ENCODE measurements at places on chromosomes 16 and 17. TPM values are rescaled to one million over a fixed set of nuclear protein-coding genes. Genes with fewer than 3 reads are reported as not detected.
A peak's percentile ranks its signal among the peaks of the same experiment; 100 is the strongest.

DNA sequence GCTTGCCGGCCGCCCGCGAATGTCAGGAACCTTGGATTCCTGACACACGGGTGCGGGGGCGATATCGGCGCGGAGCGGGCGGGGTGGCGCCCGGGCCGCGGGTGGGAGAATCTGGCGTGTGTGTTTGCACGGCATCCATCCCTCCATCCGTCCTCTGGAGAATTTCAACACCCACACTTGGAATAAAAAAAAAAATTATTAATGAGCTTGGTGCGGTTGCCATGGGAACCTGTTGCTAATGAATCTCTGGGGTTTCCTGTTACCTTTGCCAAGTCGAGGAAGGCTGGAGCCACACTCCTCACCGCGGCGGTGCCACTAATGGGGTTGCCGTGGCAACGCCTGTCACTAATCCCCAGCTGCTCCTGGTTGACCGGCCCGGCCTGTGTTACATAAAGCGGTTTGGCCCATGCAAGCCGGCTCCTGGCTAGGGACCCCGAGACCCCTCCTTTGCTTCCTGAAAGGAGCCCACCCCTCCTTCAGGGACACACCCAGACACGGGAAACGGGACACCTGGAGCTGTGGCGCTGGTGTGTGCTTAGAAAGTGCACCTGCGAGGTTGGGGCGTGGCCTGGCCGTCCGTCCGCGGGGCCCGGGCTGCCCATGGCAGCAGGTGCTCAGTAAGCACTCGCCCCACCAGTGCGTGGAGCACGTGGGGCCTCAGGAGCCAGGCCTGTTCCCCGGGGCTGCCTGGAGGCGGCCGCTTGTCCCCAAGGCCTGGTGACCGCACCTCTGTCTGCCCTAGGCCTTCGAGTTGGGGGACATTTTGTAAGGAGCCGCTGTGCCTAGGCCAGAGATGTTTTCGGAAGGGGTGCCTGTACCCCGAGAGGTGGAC, 14.6 kb downstream of the CACNA1H start:
- no peaks in the 10 kb centered on the region for H3K4me1 ChIP-seq
- H3K27ac ChIP-seq, result no peak overlapping the region
- no peak for DNase-seq
- no peak overlapping the region for H3K4me3 ChIP-seq
- peaks cover 15% of the 10 kb centered on the region for H3K27me3 ChIP-seq
- H3K36me3 ChIP-seq, result no peaks in the 10 kb centered on the region

GRCh38 chr17:49556223-49556943, 19.3 kb upstream of the NXPH3 start:
- H3K27me3 ChIP-seq, result peaks cover 3% of the 10 kb centered on the region
- no peaks in the 10 kb centered on the region for H3K4me1 ChIP-seq
- H3K4me3 ChIP-seq, result no peak overlapping the region
- no peaks in the 10 kb centered on the region for H3K36me3 ChIP-seq

DNA sequence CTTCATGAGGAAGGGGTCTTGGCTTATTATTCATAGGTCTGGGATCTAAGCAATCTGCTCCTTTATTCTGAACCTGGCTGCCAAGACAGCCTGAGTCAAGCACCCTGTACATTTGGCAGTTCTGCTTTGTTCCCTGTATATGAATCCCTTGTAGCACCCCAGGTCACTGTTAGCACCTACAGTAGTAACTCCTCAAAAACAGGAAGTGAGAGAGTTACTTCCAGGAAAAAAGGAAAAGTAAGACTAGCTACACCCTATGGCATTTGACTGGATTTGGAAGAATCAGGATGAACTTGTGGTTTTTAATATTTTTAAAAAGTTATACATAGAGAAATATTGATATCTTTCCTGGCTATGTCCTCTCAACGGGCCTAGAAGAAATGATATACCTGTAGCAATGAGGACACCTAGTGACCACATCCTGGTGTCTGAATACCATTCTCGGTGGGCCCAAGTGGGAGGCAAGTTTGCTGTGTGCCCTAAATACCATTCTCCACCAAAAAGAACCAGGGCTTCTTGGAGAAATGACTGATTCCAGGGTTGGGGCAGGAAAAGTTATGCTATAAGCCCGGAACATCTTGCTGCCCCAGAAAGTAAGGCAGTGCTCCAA, 9.9 kb downstream of the ANKRD40 start:
- H3K4me1 ChIP-seq, result peaks cover 75% of the 10 kb centered on the region
- peak overlapping the region; percentile 50 for H3K27ac ChIP-seq
- DNase-seq, result no peak
- H3K27me3 ChIP-seq, result no peaks in the 10 kb centered on the region

DNA sequence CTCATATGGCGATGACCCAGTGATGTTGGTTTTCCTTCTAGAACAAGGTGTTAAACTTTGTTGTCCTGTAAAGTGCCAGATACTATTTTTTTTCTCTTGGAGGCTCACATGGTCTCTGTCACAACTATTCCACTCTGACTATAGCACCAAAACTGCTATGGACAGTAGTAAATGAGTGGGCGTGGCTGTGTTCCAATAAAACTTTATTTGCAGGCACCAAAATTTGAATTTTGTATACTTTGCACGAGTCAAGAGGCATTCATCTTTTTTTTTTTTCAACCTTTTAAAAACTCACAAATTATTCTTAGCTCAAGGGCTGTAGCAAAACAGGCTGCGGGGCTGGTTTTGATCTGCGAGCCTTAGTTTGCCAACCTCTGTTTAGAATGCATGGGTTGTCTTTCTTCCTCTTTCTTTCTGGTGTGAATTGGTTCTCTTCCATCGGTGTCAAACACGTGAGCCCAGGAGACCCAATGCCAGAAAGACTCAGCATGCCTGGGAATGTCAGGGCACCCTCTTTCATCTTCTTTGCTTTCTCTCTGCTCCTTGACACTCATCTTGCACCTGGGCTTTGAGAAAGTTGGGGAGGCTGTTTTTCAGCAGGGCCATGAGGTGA, 2.1 kb downstream of the SYT17 start:
- no peaks in the 10 kb centered on the region for H3K4me1 ChIP-seq
- H3K27ac ChIP-seq, result no peak overlapping the region
- H3K36me3 ChIP-seq, result no peaks in the 10 kb centered on the region
- peaks cover 33% of the 10 kb centered on the region for H3K27me3 ChIP-seq

- H3K27me3 ChIP-seq, result no peaks in the 10 kb centered on the region
- H3K36me3 ChIP-seq, result peaks cover 37% of the 10 kb centered on the region
- H3K4me3 ChIP-seq, result peak overlapping the region; percentile 43
- DNase-seq, result peak; percentile 80
- H3K27ac ChIP-seq, result peak overlapping the region; percentile 81
Observed at GRCh38 chr16:68298907-68299561, 11.7 kb downstream of the SLC7A6OS start.

DNA sequence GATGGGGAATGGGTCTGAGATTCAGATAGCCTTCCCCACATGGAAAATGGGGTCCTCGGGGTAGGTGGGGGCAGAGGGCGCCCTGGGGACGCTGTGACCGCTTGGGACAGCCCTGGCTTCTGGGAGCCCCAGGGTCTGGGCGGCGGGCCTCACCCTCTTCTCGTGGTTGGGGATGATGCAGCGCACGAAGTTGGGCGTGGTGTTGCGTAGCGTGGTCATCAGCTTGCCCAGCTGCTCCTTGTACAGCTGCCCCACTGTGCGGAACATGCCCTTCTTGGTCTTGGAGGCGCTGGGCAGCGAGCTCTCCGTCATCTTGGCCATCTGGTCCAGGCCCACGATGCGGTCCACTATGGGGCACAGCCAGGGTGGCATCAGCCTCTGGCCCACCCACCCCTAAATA, 99.9 kb downstream of the NDE1 start:
- peaks cover 12% of the 10 kb centered on the region for H3K27me3 ChIP-seq
- H3K4me3 ChIP-seq, result no peak overlapping the region
- H3K4me1 ChIP-seq, result peaks cover 7% of the 10 kb centered on the region
- no peak for DNase-seq

The KRTAP2-3 gene
- total RNA-seq, result 30.6 TPM

The ACSM2A gene
- total RNA-seq, result not detected

GRCh38 chr17:56604691-56605290, 11.3 kb downstream of the NOG start:
- H3K36me3 ChIP-seq, result no peaks in the 10 kb centered on the region
- no peak for DNase-seq
- H3K4me3 ChIP-seq, result no peak overlapping the region
- peaks cover 18% of the 10 kb centered on the region for H3K4me1 ChIP-seq
- H3K27ac ChIP-seq, result no peak overlapping the region

The TUBB3 gene
- total RNA-seq, result 180 TPM

GRCh38 chr17:39196808-39197291, 619 bp downstream of the CACNB1 start:
- peak overlapping the region; percentile 89 for H3K4me3 ChIP-seq
- peak overlapping the region; percentile 52 for H3K27ac ChIP-seq
- H3K4me1 ChIP-seq, result peaks cover 55% of the 10 kb centered on the region
- H3K27me3 ChIP-seq, result peaks cover 1% of the 10 kb centered on the region
- peak; percentile 28 for DNase-seq
- H3K36me3 ChIP-seq, result peaks cover 30% of the 10 kb centered on the region

The ITGB4 gene
- 0.70 TPM for total RNA-seq

The TBC1D3G gene
- not detected for total RNA-seq

GRCh38 chr17:1724869-1725641, 551 bp downstream of the WDR81 start:
- H3K36me3 ChIP-seq, result peaks cover 10% of the 10 kb centered on the region
- peaks cover 1% of the 10 kb centered on the region for H3K27me3 ChIP-seq
- H3K4me1 ChIP-seq, result peaks cover 19% of the 10 kb centered on the region
- no peak for DNase-seq

DNA sequence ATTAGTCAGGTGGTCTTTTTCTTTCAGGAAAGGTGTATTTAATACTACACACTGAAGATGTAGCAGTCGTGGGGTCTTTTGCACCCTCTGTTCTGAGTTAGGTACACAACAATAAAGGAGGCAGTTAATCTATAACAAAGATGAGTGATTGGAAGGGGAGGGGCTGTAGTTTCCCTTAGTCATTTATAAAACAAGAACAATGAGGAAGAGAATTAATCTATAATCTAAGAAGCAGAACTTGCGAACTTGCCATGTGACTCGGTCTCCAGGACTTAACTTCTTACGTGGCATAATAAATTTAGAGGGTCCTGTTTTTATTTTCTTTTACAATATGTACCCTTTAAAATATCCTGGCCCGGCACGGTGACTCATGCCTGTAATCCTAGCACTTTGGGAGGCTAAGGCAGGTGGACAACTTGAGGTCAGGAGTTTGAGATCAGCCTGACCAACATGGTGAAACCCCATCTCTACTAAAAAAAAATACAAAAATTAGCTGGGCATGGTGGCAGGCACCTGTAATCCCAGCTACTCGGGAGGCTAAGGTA, 8.6 kb upstream of the APPBP2 start:
- no peak overlapping the region for H3K4me3 ChIP-seq
- peaks cover 27% of the 10 kb centered on the region for H3K4me1 ChIP-seq
- DNase-seq, result no peak
- H3K27me3 ChIP-seq, result no peaks in the 10 kb centered on the region
- no peak overlapping the region for H3K27ac ChIP-seq

DNA sequence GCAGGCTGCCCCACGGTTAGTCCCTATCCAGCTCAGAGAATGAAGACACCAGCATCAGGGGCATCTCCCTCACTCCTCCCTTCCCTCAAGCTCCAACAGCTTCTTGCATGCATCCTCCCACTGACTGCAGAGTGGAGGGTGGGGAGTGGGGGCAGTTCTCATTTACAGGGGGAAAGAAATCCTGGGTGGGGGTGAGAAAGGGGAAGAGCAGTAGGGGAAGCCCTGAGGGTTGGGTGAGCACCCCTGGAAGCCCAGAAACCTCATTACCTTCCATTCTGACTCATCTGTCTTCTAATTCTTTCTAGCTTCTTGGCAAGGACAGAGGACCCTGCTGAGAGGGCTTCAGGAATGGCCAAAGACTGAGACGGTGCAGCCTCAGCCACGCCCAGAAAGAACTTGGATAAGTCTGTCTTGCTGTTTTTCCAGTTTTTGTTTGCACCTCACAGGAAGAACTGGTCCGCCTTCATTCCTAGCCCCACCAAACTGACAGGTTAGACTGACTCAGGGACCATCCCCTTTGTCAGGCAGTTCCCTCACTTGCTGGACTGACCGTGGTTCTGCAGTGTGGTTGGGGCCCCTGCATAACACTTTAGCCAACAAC, 52.5 kb upstream of the WSB1 start:
- DNase-seq, result peak; percentile 15
- H3K4me3 ChIP-seq, result no peak overlapping the region
- no peaks in the 10 kb centered on the region for H3K36me3 ChIP-seq
- H3K4me1 ChIP-seq, result peaks cover 32% of the 10 kb centered on the region
- H3K27me3 ChIP-seq, result peaks cover 5% of the 10 kb centered on the region

- H3K27ac ChIP-seq, result no peak overlapping the region
- H3K36me3 ChIP-seq, result peaks cover 16% of the 10 kb centered on the region
- no peaks in the 10 kb centered on the region for H3K4me1 ChIP-seq
- no peak for DNase-seq
- H3K4me3 ChIP-seq, result no peak overlapping the region
Observed at GRCh38 chr16:27738596-27738995, 188.7 kb downstream of the KATNIP start.

The PLA2G10 gene
- total RNA-seq, result not detected

DNA sequence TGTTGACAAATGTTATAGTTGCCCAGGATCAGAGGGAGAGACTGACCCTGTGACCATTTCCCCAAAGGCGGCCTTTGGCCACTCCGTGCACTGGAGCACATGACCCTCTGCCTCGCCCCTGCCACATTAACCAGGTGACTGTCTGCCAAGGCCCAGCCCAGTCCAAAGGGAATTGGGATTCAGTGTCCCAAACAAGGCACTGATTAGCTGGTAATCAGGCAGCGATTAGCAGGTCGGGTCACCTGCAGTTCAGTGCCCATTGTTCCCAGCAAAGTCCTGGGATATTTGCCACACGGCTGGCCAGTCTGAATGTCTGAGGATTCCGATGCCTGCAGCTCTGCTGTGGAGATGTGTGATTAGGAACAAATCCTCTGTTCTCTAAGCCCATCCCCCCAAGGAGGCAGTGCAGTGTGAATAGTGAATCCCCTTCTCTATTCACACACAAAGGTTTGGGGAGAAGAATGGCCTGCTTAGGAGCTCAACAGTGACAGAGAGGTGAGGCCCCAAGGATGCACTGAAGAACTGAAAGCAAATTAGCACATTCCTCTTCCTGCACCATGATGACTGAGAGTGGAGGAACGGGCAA, 123.1 kb upstream of the MAF start:
- H3K27me3 ChIP-seq, result no peaks in the 10 kb centered on the region
- no peak overlapping the region for H3K4me3 ChIP-seq
- DNase-seq, result no peak
- no peaks in the 10 kb centered on the region for H3K36me3 ChIP-seq
- H3K4me1 ChIP-seq, result no peaks in the 10 kb centered on the region
- no peak overlapping the region for H3K27ac ChIP-seq

DNA sequence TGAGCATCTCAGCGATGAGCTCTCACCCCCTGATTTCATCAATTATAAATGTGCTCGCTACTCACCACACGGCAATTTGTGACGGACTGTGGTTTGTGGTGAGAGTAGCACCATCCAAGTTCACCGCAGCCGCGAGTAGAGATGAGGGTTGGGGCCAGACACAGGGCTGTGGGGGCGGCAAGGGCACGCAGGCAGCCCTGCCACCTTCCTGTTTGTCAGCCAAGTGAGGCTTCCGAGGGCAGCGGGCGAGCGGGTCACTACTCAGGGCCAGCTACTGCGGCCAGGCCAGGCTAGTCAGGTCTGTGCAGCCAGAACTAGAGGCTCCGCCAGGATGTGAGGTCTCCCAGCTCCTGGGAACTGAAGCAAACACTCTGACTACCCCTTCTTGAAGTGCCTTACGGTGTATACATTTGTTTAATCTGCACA, 39.6 kb upstream of the MEOX1 start:
- peak; percentile 60 for DNase-seq
- peaks cover 38% of the 10 kb centered on the region for H3K4me1 ChIP-seq
- peak overlapping the region; percentile 19 for H3K27ac ChIP-seq
- H3K4me3 ChIP-seq, result no peak overlapping the region

- H3K4me1 ChIP-seq, result no peaks in the 10 kb centered on the region
- no peak for DNase-seq
- H3K36me3 ChIP-seq, result peaks cover 4% of the 10 kb centered on the region
- no peak overlapping the region for H3K4me3 ChIP-seq
- H3K27me3 ChIP-seq, result no peaks in the 10 kb centered on the region
- no peak overlapping the region for H3K27ac ChIP-seq
Observed at GRCh38 chr16:50938932-50939331, 197.0 kb downstream of the CYLD start.
